Effector CD8-positive, alpha-beta T cell (primary cell): ENCODE measurements at places on chromosomes 7 and 10.

DNA sequence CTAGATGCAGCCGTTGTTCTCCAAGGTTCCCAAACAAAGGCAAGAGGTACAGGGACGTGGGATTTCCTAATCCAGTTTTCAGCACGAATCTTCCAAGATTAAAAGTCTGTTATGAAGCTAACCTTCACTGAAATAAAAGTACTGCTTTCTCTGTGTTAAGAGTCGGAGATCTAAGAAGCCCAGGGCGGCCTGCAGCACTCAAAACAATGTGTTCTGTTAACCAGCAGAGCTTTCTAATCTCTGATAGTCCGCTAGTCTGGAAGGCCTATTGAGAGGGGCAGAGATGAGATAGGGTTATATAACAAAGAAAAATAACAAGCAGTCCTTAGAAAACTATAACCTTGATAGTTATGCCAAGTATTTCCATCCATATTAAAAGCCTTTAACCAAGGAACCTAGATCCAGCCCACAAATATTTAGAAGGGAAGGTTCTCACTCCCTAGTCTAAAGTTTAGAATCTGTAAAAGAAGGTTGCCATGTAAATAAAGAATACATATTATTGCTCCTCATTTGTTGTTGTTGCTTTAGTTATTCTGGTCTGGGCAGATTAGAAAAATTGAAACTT is 106.3 kb upstream of the SVIL start:
- no peak for DNase-seq

DNA sequence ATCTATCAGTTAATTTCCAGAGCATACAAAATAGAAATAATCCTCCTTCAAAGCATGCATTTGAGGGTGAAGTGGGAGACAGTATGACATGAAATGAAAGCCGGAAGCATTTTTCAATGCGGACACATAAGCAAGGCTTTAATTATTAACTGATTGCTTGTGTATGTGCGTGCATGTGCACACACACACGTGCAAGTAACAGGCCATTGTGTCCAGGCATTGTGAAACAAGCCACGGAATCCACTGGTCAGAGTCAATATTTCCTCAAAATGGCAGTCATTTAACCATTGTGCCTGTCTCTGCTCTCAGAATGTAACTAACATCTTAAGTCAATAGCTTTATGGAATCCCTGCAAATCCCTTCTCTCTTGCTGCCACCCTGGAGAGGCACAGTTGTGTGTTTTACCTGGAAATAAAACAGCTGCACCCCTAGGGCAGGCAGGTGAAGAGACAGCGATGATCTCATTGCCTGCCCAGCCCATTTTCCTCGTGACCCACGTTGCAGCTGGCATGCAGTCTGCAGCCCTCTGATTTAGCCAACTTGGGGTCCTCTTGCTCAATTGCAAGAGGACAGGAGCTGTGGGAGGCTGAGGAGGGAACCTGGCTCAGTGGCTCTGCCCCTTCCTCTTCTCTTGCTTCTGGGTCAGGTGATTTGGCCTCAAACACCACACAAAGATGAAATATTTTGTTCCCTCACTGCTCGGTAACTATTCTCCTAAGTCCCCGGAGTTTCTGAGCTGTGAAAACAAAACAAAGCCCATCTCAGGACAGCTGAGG is 500.9 kb upstream of the ZMIZ1 start:
- no peak for DNase-seq

DNA sequence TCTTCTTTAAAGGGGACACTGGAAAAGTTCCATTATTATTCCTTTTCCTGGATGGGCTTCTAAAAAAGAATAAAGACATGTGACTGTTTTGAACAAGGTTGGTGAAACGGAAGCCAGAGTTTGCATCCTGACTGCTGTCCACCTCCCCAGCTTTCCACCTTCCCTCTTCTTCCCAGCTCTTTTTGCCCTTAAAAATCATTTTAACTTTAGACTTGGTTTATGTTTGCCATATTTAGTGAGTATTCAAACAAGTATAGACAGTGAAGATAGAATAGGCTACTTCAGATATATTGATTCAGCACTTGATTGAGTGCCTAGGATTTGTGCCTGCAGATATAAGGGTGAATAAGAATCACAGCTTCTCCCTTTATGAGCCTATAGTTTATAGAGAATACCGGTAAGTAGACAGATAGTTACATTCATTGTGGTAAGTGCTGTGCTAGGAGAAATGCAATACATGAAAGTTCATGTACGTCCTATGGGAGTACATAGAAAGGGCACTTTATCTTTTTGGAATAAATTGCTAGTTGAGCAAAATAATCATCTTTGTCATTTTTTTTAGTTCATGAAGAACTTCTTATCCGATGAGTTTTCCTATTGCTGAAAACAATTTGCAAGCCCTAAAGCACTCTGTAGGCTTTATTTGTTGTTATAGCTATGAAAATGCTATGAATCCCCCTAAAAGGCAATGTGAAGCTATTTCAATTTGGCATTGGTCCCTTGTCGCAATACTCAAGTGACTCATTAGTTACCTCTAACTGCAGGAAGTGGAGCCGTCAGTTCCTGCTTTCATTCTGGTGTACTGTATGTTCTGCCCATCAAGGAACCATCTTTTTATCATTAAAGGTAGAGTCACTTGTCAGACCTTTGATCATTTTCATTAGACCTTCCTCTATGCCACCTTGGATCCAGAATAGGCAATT is 57.2 kb upstream of the STRIP2 start:
- DNase-seq, result no peak

DNA sequence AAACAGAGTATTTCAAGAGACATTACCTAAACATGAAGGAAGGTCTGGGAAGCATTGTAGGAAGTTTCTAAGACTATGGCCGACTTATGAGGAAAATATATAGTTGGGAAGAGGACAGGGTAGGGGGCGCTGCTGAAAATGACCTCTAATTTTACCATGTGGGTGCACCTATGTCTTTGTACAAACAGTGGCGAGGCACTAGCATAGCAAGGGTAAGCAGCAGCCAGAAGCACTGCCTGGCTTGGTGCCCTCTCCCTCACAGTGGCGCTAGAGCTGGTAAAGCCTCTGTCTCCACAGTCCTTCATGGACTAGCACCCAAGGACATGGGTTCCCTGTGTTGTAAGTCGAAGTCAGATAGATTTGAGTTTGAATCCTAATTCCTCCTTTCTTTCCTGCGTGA is 461.2 kb downstream of the INHBA start:
- DNase-seq, result no peak
